ENCODE measurements at places on chromosomes 3 and 15.

DNA sequence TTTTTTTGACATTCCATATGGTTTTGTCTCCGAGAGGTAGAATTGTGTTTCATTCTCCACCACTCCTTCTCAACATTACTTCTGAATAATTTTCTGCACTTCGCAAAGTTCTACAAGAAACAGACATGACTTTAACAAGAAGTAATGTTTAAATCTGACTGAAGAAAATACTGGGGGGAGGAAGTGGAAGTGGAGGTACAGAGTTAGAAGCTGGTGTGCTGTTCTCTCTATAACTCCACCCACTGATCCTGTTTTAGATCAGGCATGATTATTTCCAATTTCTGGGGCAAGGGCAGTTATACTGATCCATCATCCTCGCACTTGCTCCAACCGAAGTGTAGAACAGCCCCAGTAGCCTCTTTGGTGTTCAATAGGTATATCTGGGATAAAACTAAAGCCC is 9.2 kb upstream of the MCCC1 start:
- DNase-seq = no peak

DNA sequence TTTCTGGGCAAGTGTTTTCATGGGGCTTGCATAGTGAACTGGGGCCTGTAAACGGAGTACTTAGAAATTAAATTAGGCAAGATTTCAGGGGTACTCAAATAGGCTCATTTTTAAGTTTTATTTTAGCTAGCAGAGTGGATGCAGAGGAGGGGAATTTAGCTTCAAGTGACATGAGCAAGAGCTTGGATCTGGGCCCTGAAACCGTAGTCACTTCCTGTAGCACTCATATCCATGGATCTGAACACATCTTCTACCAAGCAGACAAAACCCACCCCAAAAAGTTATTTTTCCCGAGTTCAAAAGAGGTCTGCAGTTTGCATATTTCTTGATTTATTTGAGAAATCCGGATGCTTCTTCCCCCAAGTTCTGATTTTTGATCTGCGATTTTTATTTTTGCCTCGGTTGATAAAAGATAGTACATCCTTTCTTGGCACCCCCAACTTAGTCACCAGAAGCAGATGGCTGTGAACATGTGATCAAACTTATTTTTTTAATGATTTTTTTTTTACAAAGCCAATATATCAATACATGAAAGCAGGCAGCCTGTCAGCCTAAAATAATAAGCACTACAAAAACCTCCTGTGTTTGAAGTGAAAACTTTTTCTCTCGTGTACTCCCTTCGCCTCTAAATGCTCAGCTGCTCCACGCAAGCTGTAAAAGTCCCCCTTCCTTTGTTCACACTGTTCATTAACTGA is 36.6 kb upstream of the STT3B start:
- DNase-seq = no peak

DNA sequence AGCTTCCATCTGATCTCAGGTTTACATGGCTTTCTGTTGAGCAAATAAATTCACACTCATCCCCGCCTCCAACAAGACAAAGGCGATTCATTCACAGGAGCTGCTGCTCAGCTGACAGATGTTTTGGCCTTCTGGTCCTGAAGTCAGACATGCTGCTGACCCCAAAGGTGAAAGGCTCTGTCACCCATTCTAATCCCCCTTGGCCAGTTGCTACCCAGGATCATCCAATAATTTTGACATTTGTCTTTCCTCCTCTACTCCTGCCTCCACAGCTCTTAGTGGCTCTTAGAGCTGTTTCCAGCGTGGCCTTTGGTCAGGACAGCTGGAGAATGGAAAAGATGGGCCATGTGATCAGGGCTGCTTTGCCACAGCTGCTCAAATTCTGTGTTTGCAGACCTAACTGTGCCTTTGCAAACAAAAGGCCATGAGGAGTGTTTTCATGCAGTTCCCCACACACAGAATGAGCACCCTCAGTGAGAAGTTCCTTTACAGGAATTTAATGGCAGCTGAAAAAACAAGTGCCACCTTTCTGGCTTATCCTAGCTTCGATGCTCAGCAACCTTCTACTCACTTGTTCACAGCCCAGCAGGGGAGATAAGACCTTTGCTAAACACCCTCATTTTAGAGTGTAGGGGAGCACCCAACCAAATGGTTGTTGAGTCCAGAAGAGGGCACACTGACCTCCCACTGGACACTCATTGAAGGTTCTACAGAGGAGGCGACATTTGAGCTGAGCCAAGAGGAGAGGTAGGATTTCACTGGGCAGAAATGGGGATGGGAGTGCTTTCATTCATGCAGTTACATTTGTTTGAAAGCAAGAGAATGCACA is 39.0 kb downstream of the CYP19A1 start:
- DNase-seq = no peak

- DNase-seq = no peak
These were observed 60.8 kb downstream of the TFDP2 start for GRCh38 chr3:142088522-142088921.

DNA sequence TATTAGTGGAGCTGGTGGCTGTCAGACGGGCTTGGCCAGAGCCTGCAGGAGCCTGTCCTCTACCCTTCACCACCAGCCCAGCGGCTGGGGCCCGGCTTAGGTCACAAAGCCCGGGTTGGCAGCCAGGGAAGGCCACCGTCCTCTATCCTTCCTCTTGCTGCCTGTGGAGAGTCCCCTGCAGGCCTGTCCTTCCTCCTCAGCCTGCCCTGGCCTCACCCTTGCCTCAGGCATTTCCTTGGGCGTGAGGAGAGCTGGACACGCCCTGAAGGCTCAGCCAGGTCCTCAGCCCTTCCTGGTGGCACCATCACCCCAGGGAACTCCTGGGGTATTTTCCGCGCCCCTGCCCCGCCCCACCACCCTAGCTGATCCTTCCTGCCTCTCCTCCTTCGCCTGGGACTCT is 7.7 kb downstream of the CHAC1 start:
- no peak for DNase-seq

DNA sequence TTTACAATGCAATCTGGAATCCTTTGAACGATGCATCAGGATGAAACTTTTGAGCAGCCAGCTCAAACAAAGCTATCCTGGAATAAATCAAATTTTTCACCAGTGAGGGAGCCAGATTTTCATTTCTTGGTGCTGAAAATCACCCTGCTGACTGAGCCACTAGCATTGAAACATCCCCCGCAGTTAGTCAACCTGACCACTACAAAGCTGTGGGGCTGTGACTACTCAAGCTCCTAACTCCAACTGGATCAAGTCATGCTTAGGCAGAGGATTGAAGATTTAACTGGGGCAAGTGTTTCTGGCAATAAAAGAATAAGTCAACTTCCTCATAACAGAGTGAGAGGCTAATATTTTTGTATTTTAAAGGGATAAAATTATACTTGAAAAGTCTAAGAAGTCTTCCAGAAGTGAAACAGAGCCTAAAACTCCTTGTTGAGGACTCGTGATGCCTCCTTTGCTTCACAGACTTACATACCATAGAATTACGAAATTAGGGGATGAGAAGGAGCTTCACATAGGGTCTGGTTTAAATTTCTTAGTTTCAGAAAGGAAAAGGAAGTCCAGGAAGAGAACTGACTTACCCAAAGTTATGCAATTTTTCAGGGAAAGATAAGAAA is 177.8 kb downstream of the SERPINI1 start:
- peak; percentile 12 for DNase-seq

- DNase-seq = peak; percentile 67
These were observed 847.4 kb downstream of the IGSF11 start for GRCh38 chr3:118187221-118187620.

GRCh38 chr3:161042023-161042501 is 63.1 kb downstream of the B3GALNT1 start:
- DNase-seq = no peak

GRCh38 chr15:100759698-100760356 is 119.8 kb upstream of the ALDH1A3 start:
- DNase-seq = peak; percentile 76

- no peak for DNase-seq
These were observed 146.9 kb downstream of the CHST2 start for GRCh38 chr3:143266511-143266910.

DNA sequence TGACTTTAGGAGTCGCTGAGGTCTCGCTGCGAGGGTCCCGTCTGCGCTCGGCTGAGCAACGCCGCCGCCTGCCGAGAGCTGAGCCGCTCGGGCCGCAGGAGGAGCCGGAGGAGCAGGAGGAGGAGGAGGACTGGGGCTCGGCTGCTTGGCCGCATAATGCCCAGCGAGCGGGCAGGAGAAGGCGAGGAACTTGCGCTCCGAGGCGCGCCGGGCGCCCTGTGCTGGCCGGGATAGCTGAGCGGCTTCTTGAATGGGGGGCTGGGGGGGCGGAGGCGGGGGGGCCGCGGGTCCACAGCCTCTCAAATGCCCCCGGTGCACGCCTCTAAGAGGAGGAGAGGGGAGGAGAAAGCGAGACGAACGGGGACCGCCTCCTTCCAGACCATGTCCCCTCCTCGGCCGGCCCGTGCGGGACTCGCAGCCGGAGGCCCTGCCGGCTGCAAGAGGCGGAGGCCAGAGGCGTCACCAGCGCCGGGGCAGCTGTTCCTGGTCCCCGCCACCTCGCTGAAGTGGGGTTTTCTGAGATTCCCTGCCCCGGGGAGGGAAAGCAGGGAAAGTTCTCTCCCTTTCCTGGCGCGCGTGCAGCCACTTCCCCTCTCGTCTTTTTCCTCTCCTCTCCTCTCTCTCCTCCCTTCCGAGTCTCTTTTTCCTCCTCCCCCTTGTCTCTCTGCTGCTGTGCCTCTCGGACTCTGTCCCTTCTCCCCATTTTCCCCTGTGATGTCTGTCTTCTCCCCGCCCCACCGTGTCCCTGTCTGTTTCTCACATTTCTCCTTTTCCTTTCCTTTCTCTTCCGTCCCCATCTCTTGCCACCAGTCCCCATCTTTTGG is at the start of gene ADAMTS9:
Gene ADAMTS9 (minus strand): TSS at position 220 of the 824 bp plus-strand sequence. CDS start 343 bp downstream, outside the sequence.
- DNase-seq = peak; percentile 71

DNA sequence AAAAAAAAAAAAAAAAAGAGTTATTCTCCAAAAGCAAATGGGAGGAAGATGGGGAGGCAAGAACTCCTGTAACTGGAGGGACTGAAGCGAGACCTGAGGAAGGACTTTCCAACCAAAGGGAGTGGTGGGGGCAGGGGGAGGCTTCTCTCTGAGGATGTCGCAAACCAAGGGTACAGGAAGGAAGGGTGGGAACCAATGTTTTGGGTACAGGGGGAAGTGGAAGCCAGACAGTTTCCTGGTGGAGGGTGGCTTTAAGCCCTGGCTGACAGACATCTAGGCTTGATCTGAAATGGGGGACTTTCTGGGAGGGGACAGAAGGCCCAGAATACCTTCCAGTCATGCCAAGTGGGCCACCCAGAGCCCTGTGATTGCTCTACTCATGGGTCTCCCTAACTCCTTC is 27.0 kb downstream of the VIPR1 start:
- no peak for DNase-seq

- DNase-seq = no peak
These were observed 2.0 kb downstream of the KLF15 start for GRCh38 chr3:126355251-126355650.

DNA sequence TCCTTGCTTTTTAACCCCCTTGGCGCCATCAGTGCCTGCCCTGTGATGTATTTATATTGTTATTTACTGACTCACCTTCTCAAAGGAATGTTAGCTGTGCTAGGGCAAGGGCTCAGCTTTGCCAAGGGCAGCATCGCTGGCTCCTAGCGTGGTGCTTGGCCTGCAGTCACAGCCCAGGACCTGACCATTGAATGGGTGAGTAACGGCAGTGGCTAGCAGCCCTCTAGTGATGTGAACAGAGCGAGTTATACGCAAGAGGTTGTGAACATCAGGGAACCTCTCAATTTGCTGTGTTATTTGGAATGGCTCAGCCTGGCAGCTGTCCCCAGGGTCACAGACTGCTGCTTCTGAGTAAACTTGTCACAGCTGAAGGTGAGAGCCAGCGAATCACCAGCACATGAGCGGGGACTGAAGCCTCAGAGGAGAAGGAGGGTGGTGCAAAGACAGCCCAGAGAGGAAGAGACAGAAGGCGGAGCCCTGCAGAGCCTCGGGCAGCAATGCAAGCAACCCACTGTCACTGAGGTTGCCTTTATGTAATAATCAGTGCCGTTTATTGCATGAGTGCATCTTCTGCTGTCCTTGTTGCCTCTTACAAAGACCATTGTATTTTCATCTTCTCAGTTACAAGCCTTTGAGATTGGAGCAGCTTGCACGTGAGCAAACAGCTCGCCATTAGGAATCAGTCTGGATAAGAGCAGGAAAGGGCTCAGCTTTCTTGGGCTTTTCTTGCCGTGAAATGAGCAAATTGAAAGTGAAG is 158.3 kb downstream of the SLCO3A1 start:
- DNase-seq = peak; percentile 65

DNA sequence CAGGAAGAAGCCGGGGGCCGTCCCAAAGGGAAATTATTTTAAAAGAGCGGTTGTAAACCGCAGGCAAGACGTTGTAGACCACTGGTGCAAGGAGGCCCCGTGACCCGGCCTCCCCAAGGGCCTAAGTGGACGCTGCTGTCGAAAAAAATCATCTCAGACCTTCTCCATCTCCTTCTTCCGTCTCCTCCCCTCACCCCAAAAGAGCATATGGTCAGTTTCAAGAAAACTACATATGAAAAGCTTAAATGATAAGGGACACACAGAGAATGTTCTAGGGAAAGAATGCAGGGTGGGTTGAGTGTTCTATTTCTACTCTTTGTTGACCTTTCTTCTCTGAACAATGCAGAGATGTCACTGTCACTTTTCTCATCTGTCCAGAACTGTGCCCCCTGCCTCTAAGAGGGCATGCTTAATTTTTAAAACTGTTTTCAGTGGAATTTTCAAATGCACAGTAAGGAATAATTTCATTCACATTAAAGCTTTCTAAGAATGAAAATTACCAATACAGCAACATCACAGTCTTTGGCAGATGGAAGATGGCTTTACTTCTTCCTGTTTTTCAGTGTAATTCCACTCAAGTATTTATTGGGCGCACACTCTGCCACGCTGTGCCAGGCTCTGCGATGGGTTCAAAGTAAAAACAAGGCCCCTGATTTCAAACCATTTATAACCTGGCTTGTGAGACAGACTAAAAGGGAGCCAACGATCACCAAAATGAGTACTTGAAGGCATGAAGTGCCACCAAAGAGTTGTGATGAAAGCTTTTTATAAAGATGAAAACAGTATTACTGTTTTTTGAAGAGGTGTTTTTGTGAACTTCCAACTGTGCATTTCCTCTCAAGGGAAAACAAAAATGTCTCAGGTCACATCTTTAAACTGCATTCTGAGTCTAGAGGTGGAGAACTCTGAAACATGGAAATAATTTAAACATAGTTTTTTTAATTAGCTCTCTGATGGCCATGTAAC is 891 bp upstream of the TOP2B start:
- no peak for DNase-seq

- no peak for DNase-seq
These were observed 395.3 kb downstream of the VGLL3 start for GRCh38 chr3:86595696-86596095.

- no peak for DNase-seq
These were observed 68.9 kb downstream of the PLD1 start for GRCh38 chr3:171741377-171741776.

DNA sequence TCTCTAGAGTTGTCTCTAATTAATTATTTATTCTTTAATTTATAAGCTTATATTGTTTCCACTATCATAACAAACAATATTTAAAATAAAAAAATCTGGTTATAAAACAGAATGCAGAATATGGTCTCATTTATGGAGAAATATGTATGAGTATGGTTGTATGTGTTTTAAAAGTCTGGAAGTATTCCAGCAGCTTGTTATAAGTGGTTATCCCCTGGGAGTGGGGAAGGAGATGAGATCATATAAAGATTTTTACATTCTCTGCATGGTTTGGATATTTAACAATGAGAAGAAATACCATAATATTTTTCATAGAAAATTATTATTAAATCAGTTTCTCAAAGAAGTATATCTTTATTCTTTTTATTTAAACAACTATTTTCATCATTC is 135.4 kb upstream of the MB21D2 start:
- no peak for DNase-seq

Measured in mammary epithelial cell (primary cell).